ENCODE measurements at places on chromosomes 16 and 17. TPM values are rescaled to one million over a fixed set of nuclear protein-coding genes. Genes with fewer than 3 reads are reported as not detected.

The GOSR2 gene
- total RNA-seq: 30.6 TPM

The GPRC5C gene
- total RNA-seq: 0.49 TPM

The KRTAP4-1 gene
- total RNA-seq: not detected

The MATCAP1 gene
- total RNA-seq: 18.3 TPM

The HEATR3 gene
- total RNA-seq: 19.9 TPM

The ALOXE3 gene
- not detected for total RNA-seq

The KANSL1 gene
- 52.8 TPM for total RNA-seq

The NPIPB8 gene
- not detected for total RNA-seq

The CEMP1 gene
- total RNA-seq: not detected

The CD300LG gene
- total RNA-seq: under 0.01 TPM

The LRRC46 gene
- total RNA-seq: 0.16 TPM

The MEOX1 gene
- 10.7 TPM for total RNA-seq

The BCL6B gene
- total RNA-seq: 99.3 TPM

The KIAA0513 gene
- 3.2 TPM for total RNA-seq

The SLC5A10 gene
- total RNA-seq: under 0.01 TPM

The AANAT gene
- total RNA-seq: not detected

The UNC45B gene
- total RNA-seq: under 0.01 TPM

The OR2C1 gene
- not detected for total RNA-seq

The SLC38A8 gene
- not detected for total RNA-seq

The CHD9NB gene
- total RNA-seq: 0.97 TPM

The CD300A gene
- total RNA-seq: not detected

The MARVELD3 gene
- total RNA-seq: 0.25 TPM

The SIAH1 gene
- 21.2 TPM for total RNA-seq

The FGF11 gene
- total RNA-seq: 0.16 TPM

The IL21R gene
- total RNA-seq: not detected

The RASL10B gene
- 0.57 TPM for total RNA-seq

The RGS11 gene
- total RNA-seq: 0.81 TPM

The CES2 gene
- total RNA-seq: 14.2 TPM

The TRAPPC1 gene
- total RNA-seq: 45.3 TPM

The HCRT gene
- total RNA-seq: not detected

The SDR42E1 gene
- total RNA-seq: 4.4 TPM

The IRX5 gene
- total RNA-seq: 0.16 TPM

The GAS2L2 gene
- total RNA-seq: not detected

The TRIM72 gene
- not detected for total RNA-seq

The MT1G gene
- not detected for total RNA-seq

The PAGR1 gene
- 15.4 TPM for total RNA-seq

The TM4SF5 gene
- total RNA-seq: not detected

The ADAD2 gene
- total RNA-seq: 0.44 TPM

The TERB1 gene
- total RNA-seq: 0.06 TPM

The RHBDL1 gene
- 0.50 TPM for total RNA-seq

The MED1 gene
- total RNA-seq: 30.9 TPM

The C16orf92 gene
- total RNA-seq: not detected

The PRKAR1A gene
- total RNA-seq: 204 TPM

The KRT32 gene
- not detected for total RNA-seq
